ENCODE measurements at places on chromosomes 7 and 10. TPM values are rescaled to one million over a fixed set of nuclear protein-coding genes. Genes with fewer than 3 reads are reported as not detected.

- no peak for DNase-seq
Observed at GRCh38 chr7:25849500-25850184, 302.4 kb upstream of the NFE2L3 start.

DNA sequence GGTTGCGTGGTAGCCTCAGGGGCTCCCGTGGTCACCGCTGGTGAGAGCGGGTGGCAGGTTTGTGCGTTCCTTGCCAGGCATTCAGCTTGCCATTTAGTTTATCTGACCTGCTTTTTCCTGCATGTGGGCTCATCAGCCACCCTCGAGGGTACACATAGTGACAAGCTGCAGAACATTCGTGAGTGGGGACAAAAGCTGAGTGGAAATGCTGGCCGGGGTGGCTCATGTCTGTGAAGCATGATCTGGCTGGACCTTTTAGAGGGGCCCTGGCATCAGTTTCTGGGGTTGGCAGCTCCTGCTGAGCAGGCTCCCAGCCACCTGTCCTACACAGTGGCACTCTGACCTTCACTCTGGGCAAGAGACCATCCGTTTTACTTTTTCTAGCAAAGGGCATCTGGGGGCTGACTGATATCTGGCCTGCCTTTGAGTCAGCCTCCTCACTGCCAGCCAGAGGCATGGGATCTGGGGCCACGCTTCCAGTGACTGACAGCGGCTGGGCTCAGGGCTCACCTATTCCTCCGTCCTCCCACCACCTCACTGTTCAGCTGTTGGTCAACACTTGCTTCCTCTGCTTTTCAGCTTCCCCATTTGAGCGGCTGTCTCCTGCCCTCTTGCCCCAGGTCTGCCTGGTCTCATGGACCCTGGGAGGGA, 75.0 kb downstream of the LANCL2 start:
- no peak for DNase-seq

- DNase-seq, result no peak
Observed at GRCh38 chr10:19638896-19639233, 177.4 kb upstream of the PLXDC2 start.

AKR1C3 gene
- 14.7 TPM for total RNA-seq

- no peak for DNase-seq
Observed at GRCh38 chr10:17216217-17216900, 11.7 kb upstream of the VIM start.

DNA sequence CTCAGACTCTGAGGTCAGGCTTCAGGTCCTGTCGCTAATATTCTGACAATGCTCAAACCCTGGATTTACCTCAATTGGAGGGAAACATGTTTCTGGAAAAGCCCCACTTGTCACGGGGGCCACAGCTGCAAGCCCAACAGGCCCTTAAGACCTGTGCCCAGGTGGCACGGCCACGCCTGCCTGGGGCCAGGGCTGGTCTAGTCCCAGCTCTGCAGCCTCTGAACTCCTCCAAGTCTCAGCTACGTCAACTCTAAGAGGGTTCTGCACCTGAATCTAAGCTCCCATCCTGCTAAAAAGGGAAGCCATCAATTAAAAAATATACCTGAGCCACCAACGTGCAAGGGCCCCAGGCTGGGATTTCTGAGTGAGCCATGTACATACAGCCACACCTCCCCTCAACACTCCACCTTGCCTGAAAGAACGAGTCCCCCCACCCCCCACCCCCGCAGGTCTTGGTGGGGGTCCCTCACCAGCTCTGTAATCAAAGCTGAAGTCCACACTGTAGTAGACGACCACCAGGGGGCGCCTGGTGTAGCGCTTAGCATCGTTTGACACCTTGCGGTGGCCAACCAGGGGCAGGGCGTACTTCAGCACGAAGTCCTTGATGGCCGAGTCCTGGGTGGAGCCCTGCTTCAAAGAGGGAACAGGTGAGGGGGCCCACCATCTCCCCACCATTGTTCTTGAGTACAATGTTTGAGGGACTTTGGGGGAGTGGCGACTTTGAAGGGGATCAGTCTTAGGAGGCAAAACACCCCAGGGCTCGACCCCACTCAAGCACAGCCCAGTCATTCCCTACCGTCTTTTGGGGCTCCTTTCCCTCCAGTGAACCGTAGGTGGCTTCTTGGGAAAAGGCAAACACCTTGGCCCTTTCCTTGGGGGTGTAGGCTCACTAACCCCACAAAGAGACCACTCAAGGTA, 22.6 kb downstream of the PDIA4 start:
- DNase-seq, result peak; percentile 78

DNA sequence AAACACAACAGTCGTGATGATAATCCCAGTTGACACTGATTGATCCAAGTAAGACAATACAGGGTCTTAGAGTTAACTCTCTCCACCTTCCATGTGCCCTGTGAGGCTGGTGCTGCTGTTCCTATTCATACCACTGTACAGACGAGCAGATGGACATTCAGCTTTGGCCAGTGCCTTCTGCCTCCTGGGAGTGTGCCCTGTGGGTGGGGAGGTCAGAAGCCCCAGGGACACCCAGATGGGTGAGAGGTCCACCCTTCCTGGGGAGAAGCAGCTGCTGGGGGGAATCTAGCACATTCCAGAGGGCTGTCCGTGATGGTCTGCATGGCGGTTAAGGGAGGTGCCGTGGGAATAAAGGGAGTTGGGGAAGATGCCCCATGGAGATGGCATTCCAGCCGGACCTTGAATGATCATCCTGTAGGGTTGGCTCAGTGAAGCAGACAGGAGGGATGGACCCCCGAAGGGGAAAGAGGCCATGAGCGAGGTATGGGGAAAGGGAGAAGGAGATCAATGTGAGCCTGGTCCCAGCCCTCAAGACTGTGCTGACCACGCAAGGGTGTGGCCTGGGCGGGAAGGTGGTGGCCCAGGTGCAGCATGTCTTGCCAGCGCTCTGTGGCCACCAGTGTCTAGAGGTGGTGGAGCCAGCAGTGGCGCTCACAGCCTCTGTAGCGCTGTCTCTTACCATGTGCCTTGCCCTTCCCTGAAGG, 74.0 kb downstream of the ADCY1 start:
- DNase-seq, result no peak

- DNase-seq, result no peak
Observed at GRCh38 chr7:100221767-100222444, 2.2 kb downstream of the PVRIG start.

SSBP1 gene
- total RNA-seq, result 128 TPM

DNA sequence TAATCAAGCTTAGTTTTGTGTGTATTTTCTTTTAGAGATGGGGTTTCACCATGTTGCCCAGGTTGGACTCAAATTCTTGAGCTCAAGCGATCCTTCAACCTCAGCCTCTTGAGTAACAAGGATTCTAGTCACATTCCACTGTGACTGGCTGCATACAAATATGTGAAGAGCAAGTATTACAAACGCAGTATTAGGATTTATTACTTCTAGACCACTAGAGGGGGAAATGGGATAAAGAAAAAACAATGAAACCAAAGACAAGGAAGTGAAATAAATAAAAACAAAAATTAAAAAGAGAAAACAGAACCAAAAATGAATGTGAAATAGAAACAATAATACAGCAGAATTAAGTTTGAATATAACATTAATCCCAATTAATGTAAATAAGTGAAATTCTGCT, 308.7 kb downstream of the ANKRD30A start:
- no peak for DNase-seq

ASB10 gene
- not detected for total RNA-seq

- DNase-seq, result no peak
Observed at GRCh38 chr7:110988348-110988747, 102.6 kb upstream of the LRRN3 start.

TRPV5 gene
- 0.30 TPM for total RNA-seq

DNA sequence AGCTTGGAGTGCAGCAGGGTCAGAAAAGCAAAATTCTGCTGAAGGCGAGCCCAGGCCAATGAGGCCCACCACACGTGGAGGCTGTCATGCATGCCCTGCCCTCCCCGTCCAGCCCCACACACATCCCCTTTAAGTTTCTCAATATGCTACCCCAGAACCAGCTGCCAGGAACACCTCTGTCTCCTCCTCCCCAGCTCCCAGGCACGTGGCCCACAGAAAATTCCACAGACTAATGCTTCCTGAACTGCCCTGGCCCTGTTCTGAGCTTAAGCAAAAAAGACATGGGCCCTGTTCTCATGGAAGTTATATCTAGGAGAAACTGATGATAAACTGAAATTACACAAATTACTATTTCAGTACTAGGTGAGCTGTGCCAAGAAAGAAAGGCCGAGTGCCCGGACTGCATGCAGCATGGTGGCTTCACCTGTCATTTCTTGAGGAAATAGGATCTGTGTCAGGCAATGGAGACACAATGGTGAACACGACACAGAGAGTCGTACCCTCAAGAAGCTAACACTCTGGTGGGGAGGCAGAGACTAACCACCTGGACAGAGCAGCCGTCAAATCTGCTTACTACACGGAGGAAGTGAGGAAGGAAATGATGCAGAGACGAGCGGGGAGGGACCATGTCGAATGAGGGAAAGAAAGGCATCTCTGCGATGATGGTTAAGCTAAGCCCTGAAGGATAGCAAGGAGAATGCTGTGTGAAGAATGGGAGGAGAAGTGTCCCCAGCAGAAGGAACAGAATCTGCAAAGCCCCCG, 44.5 kb downstream of the PODXL start:
- no peak for DNase-seq

DNA sequence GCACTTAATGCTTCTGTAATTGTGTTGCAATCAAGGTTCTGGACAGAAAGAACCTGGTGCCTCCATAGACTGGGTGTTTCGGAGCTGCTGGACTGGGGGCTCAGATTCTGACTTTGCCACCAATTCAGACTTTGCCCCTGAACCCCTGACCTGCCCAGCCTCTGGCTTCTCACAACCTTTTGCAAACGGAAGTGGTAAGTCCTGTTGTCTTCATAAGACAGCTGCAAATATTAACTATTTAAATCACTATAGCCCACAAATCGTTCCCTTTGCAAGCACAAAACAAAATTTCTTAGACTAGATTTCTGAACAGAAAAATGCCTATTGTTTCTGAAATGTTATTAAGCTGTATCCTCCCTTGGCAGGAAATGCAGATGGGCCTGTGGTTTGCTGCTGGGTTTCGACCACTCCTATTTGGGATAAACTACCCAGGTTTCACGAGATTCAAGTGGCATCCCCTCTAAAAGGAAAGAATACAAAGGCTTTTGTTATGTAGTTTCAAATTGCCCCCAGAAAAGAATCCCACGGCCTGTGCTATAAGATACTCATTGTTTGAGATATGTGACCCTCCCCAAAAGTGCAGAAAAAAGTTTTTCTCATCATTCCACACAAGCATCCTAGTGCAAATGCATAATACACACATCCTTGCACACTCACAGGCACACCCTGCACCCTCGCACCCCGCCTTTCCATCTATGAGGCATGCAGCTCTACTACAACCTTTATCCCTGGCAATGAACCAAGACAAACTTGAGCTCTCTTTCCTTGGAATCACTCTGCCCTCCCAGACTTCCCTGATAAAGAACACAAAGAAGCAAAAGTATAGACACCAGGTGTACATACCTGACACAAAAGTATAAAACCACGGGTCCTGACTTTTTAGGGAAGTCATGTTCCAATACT, 209.1 kb downstream of the PRPF18 start:
- peak; percentile 17 for DNase-seq

GRCh38 chr7:82131215-82131614, 312.4 kb downstream of the CACNA2D1 start:
- no peak for DNase-seq

DNA sequence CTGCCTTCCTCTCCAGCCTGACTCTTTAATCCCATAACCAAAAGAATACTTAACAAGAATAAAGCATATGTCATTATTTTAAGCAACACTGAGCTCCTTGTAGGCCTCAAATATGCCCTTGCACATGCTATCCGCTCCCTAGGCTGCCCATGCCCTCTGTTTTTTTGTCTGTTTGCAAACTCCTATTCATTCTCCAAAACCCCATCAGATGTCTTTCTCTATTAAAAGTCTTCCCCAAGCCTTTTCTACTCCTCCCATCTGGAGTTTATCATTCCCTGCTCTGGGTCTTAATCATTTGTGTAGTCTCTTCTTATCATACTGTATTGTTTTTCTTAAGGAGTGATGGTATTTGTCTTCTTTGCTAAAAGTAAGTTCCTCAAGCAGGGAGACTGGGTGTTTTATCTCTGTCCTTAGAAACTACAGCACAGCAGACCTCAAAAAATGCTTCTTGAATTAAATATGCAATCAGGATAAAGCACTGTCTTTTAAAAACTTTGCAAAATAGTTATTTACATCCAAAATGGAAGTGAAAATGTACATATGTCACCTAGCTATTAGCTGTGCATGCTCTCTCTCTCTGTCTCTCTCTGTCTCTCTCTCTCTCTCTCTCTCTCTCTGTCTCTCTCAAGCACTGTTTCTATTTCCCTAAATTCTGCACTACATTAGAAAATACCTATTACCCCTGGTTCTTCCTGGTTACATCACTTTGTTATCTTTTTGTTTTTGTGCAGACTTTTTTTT, 56.5 kb upstream of the OPALIN start:
- DNase-seq, result no peak

Measured in naive thymus-derived CD8-positive, alpha-beta T cell (primary cell).